ENCODE measurements at places on chromosomes 7 and 10. TPM values are rescaled to one million over a fixed set of nuclear protein-coding genes. Genes with fewer than 3 reads are reported as not detected.

DNA sequence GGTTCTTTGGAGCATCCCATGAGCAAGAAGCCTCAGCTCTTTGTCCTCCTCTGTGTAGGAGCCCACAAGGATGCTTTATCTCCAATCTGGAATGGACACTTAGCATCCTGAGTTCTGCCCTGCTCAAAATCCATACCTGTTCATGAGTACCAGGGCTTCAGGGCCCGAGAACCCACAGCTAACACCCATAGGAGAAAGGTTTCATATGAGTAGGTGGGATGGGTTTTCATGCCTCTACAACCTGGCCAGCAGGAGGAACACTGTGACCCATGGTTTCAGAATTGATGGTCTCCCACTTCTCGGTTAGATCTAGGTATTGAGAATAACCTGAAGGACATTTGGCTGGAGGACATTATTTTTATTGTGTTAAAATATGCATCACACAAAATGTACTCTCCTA, 57.8 kb downstream of the TBXAS1 start:
- H3K4me1 ChIP-seq = no peaks in the 10 kb centered on the region
- DNase-seq = no peak
- H3K36me3 ChIP-seq = peaks cover 6% of the 10 kb centered on the region
- H3K27ac ChIP-seq = peak overlapping the region; percentile 39
- no peaks in the 10 kb centered on the region for H3K27me3 ChIP-seq
- H3K4me3 ChIP-seq = no peak overlapping the region

Gene PIK3CG
- total RNA-seq = 13.2 TPM

Gene C10orf62
- total RNA-seq = not detected

DNA sequence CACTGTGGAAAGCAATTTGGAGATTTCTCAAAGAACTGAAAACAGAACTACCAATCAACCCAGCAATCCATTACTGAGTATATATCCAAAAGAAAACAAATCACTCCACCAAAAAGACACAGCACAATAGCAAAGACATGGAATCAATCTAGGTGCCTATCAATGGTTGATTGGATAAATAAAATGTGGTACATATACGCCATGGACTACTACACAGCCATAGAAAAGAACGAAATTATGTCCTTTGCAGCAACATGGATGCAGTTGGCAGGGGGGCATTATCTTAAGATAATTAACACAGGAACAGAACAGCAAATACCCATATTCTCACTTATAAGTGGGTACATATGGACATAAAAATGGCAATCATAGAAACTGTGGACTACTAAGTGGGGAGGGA, 35.4 kb upstream of the WNT8B start:
- H3K4me1 ChIP-seq = no peaks in the 10 kb centered on the region
- H3K27ac ChIP-seq = no peak overlapping the region
- no peak overlapping the region for H3K4me3 ChIP-seq
- H3K27me3 ChIP-seq = no peaks in the 10 kb centered on the region
- DNase-seq = no peak

GRCh38 chr7:138542183-138542582, 82.1 kb downstream of the TRIM24 start:
- H3K27me3 ChIP-seq = no peaks in the 10 kb centered on the region
- DNase-seq = no peak
- no peak overlapping the region for H3K4me3 ChIP-seq

GRCh38 chr7:391411-391951, 101.5 kb downstream of the FOXL3 start:
- H3K4me3 ChIP-seq = no peak overlapping the region
- no peak for DNase-seq
- no peaks in the 10 kb centered on the region for H3K27me3 ChIP-seq
- no peaks in the 10 kb centered on the region for H3K4me1 ChIP-seq
- no peak overlapping the region for H3K27ac ChIP-seq

- H3K4me3 ChIP-seq = no peak overlapping the region
- no peak overlapping the region for H3K27ac ChIP-seq
- no peaks in the 10 kb centered on the region for H3K36me3 ChIP-seq
- DNase-seq = no peak
- peaks cover 70% of the 10 kb centered on the region for H3K27me3 ChIP-seq
Measured at GRCh38 chr10:110636572-110636931, 7.6 kb upstream of the RBM20 start.

Gene HOXA13
- not detected for total RNA-seq

- H3K4me3 ChIP-seq = no peak overlapping the region
- no peak for DNase-seq
- no peaks in the 10 kb centered on the region for H3K27me3 ChIP-seq
Measured at GRCh38 chr10:3076138-3076537, 8.8 kb downstream of the PFKP start.

- DNase-seq = peak; percentile 86
- peak within 1 kb of the TSS; percentile 64 for H3K4me3 ChIP-seq
- H3K4me1 ChIP-seq = peaks cover 24% of the 10 kb centered on the region
- H3K36me3 ChIP-seq = no peaks in the 10 kb centered on the region
Measured at GRCh38 chr7:80134536-80135308, at the start of gene GNAI1. Gene GNAI1 (plus strand): TSS chr7:80134831. CDS start chr7:80135161, 330 bp downstream.

DNA sequence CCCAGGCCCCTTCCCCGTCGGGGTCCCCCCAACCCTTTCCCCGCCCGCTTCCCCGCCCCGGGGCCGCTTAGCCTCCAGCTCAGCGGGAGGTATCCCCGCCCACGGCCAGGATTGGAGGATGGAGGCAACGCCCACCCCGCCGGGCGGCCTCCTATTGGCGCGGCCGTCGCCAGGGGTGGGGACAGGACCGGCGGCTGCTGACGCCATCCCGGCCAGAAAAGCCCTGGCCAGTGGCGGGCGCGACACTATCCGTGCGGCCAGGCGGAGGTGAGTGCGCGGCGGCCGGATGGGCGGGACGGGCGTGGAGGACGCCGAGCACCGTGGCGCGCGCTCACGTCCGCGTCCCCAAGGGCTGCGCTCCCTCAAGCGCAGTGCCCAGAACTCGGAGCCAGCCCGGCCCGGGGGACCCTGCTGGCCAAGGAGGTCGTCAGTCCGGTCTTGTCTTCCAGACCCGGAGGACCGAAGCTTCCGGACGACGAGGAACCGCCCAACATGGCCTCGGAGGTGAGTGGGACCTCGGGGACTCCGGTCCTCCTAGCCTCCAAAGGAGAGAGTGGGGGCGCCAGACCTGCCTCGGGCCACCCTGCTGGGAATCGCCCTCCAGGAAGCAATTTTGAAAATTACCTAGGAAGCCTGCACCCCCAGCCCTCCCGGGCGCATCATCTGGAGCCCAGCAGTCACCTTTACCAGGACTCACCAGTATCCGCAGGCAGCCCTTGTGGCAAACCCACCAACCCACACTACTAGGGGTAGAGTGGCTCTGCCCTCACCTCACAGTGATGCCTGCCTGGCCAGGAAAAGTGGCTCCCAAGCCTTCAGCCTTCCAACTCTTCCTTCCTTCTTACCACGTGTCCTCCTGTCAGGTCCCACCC, at the start of gene ASL:
ASL (plus strand) TSS at position 230 of the 872 bp plus-strand sequence; CDS start at position 493, 263 bp downstream.
- peak within 1 kb of the TSS; percentile 80 for H3K27ac ChIP-seq
- peaks cover 27% of the 10 kb centered on the region for H3K4me1 ChIP-seq
- peak within 1 kb of the TSS; percentile 91 for H3K4me3 ChIP-seq
- no peaks in the 10 kb centered on the region for H3K36me3 ChIP-seq
- DNase-seq = peak; percentile 99

GRCh38 chr10:102605712-102606111, 38.6 kb upstream of the TRIM8 start:
- H3K4me3 ChIP-seq = no peak overlapping the region
- DNase-seq = no peak

DNA sequence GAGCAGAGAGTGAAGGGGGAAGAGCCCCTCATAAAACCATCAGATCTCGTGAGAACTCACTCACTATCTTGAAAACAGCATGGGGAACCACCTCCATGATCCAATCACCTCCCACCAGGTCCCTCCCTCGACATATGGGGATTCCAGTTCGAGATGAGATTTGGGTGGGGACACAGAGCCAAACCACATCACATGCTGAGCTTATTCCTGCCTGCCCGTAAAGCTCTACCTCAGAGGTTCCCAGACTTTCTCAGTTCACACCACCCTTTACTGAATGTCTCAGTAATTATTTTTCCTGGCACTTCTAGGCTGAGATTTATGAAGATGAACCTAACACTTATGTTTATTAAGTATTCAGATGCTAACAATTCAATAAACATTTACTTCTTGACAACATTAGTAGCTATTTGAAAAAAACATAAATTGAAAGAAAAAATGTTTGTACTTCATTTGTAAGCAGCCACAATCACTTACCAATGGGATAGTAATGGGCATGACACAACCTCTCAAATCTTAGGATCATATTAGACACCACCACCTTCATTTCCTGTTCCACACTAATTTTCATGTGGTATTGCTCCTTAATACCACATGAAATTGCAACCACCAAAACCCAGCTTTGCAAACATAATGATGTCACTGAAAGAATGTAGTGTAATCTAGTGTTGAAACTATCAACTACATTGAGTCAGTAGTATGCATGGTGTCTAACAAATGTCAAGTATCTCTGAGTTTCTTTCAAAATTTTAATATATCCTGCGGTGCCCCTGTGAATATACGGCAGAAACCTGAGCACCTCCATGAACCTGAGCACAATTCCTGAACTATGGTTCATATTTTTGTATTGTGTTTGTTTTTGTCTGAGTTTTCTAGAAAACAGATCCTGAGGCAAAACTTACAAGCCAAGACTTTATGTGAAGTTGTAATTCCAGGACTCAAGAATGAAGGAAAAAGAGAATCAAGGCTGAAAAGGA, 4.5 kb upstream of the DGKI start:
- peaks cover 8% of the 10 kb centered on the region for H3K4me1 ChIP-seq
- no peaks in the 10 kb centered on the region for H3K36me3 ChIP-seq
- H3K27me3 ChIP-seq = peaks cover 11% of the 10 kb centered on the region
- DNase-seq = no peak
- H3K4me3 ChIP-seq = no peak overlapping the region

DNA sequence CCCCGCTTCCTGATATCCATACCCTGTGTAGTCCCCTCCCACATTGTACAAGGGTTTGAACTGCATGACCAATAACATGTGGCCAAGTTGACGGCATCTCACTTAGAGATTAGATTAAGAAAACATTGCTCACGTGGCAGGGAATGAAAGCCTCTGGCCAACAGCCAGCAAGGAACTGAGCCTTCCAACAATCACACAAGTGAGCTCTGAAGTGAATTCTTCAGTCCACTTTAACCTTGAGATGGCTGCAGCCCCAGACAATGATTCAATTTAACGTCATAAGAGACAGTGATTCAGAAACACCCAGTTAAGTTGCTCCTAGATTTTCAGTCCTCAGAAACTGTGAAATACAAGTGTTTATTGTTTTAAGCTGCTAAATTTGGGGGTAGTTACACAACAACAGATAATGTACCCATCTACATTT, 165.9 kb upstream of the PLXNA4 start:
- DNase-seq = no peak
- no peak overlapping the region for H3K27ac ChIP-seq
- no peak overlapping the region for H3K4me3 ChIP-seq
- H3K4me1 ChIP-seq = no peaks in the 10 kb centered on the region

DNA sequence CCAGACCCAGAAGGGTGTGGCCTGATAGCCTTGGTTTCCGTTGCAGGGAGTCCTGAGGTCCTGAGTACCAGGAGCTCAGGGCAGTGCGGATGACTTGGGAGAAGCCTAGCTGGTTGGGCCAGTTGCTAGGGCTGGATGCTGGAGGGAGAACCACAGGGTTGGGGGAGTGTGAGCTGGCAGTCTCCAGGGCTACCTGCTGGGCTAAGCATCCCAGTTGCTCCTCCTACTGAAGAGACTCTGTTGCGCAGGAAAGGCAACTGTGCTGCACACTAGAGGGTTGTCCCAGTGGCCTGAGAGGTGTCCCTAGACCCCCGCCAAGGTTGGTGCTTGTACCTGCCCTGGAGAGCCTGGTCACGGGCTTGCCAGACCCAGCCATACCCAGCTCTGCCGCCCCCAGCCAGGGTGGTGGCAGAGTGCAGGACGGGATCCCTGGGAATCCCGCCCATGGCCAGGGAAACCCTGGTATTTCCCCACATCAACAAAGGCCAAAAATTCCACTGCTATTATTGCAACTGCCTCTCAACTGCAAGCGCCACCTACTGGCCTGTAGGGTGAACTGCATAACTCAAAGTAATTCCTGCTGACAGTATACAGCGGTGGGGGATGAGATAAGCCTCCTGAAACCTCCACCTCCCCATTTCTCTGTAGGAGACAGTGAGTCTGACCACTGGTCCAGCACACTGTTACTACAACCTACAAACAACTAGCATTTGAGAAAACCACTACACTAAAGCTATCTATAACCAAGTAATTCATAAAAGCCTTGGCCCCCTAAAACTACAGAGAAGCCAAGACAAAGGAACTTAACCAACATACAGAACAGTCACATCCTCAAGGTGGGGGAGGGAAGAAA, 67.6 kb upstream of the DDC start:
- H3K27ac ChIP-seq = no peak overlapping the region
- H3K36me3 ChIP-seq = no peaks in the 10 kb centered on the region
- no peaks in the 10 kb centered on the region for H3K4me1 ChIP-seq
- no peaks in the 10 kb centered on the region for H3K27me3 ChIP-seq

DNA sequence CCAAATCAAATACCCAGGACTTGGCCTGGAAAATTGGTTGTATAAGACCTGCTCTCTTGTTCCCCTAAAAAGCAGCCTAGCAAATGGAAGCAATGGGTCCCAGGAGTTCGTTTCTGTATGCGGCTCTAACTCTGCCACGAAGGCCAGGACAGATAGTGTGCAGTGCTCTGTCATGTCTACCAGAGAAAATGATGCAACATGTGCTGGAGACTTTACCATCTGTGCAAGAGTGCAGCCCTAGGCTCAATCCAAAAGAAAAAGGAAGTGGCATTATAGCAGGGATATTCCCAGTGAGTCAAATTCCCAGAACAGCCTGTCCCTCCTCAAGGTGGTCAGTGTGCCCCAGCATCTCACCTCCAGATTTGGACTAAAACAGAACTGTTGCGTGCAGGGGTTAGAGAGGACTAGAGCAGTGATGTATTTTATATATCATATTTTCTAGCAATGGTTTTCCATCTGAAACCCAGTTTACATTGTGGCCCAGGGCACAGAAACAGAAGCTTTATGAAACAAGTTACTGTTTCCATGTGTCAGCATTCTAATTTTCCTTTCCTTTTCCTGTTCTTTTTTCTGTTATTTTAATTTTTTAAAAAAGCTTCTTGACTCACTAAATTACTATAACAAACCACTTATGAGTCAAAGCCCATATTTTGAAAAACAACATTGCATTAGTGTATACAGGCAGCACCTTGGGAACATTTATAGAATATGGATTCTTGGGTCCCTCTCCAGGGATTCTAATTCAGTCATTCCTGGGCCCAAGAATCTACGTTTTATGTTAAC, 311.2 kb downstream of the RNLS start:
- no peak for DNase-seq
- H3K27ac ChIP-seq = no peak overlapping the region
- no peaks in the 10 kb centered on the region for H3K27me3 ChIP-seq
- peaks cover 23% of the 10 kb centered on the region for H3K4me1 ChIP-seq
- H3K4me3 ChIP-seq = no peak overlapping the region

- H3K27ac ChIP-seq = no peak overlapping the region
- H3K4me3 ChIP-seq = no peak overlapping the region
- DNase-seq = no peak
- no peaks in the 10 kb centered on the region for H3K36me3 ChIP-seq
- no peaks in the 10 kb centered on the region for H3K4me1 ChIP-seq
Measured at GRCh38 chr10:31118556-31118955, 86.9 kb upstream of the ZNF438 start.

- H3K36me3 ChIP-seq = no peaks in the 10 kb centered on the region
- no peak overlapping the region for H3K27ac ChIP-seq
Measured at GRCh38 chr7:122268101-122268500, 36.4 kb downstream of the FEZF1 start.

Gene RET
- 1.0 TPM for total RNA-seq
